ENCODE measurements at places on chromosomes 16 and 17. TPM values are rescaled to one million over a fixed set of nuclear protein-coding genes. Genes with fewer than 3 reads are reported as not detected.

DNA sequence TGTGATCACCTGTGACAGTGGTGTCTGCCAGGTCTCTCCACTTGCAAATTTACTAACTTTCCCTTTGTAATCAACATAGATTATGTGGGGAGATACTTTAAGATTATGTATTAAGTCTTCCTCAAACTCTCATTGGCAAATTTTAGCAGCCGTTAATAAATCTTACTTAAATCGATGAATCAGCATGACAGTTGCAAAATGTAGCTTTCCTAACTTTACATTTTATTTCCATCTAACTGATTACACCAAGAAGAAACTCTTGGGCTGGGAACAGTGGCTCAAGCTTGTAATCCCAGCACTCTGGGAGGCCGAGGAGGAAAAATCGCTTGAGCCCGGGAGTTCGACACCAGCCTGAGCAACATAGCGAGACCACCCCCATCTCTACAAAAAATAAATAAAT is 23.3 kb upstream of the CPNE2 start:
- no peaks in the 10 kb centered on the region for H3K36me3 ChIP-seq
- no peak overlapping the region for H3K4me3 ChIP-seq
- H3K4me1 ChIP-seq: no peaks in the 10 kb centered on the region

DNA sequence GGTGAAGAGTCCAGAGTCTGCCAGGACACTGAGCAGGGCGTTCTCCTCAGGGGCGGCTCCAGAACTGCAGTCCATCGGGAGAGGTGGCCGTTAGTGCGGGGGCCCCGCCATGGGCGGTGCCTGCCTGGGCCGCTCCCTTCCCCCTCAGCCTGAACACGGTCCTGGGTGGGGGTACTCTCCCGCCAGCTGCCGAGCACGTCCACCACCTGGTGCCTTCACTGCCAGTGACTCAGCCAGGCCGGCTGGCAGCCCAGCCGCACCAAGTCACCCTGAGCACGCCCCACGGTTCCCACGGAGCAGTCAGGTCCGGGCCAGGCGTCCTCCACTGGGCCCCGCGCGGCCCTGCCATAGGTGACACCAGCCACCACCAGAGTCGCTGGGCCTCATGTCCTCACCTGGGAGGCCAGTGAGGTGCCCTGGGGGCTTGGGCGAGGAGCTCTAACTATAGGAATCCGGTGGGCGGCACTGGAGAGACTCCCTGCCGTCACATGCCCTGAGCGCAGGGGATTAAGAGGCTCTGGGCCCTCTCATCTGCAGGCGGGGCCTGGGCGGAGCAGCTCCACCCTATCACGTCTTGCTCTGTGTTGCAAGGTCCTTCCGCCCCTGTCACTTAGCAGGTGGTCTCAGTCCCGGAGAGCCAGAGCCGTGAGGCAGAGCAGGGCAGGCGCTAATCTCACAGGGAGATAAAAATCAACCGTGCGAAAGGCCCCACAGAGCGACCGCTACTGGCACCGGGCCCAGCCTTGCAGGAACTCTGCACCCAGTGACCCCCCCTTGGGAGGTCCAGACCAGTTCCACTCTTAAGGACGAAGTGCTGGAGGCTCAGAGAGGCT is 14.3 kb downstream of the PIEZO1 start:
- peak; percentile 57 for DNase-seq
- H3K27me3 ChIP-seq: no peaks in the 10 kb centered on the region
- H3K27ac ChIP-seq: no peak overlapping the region
- peaks cover 18% of the 10 kb centered on the region for H3K4me1 ChIP-seq
- no peak overlapping the region for H3K4me3 ChIP-seq

DNA sequence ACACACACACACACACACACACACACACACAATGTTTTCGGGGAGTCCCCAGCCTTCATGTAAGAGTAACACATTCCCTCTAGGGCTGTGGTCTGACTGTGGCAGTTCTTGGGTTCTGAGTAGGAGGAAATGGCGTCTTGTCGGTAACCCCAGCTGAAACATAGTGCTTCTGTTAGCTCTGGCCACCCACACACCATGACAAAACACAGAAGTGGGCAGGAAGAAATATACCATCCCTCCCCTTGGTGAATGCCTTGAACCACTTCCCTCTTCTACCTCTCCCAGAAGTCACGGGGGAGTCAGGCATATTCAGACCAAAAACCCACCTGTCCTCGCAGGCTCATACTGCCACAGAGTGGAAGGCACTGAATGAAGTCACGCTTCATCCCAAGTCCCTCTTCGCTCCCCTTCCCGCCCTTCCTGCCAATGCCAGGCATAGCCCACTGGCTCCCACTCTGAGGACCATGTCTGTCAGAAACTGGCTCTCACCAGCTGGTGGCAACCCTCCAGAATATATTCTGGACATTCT is 11.5 kb downstream of the SLC35B1 start:
- no peaks in the 10 kb centered on the region for H3K27me3 ChIP-seq
- peaks cover 15% of the 10 kb centered on the region for H3K36me3 ChIP-seq
- no peak overlapping the region for H3K27ac ChIP-seq
- no peak overlapping the region for H3K4me3 ChIP-seq
- no peak for DNase-seq
- no peaks in the 10 kb centered on the region for H3K4me1 ChIP-seq

DNA sequence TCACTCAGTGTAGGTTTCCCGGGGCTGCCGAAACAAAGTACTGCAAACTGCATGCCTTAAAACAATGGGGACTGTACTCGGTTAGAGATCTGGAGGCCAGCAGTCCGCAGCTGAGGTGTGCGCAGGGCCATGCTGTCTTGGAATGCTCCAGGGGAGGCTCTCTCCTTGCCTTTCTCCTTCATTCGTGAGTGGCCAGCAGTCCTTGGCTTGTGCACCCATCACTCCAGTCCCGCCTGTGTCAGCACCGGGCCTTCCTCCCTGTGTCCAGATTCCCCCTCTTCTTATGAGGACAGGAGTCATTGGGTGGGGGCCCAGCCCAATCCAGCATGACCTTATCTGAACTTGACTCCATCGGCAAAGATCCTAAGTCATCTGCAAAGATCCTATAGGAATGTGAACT is 43.4 kb downstream of the COX4I1 start:
- H3K27me3 ChIP-seq: peaks cover 12% of the 10 kb centered on the region
- H3K36me3 ChIP-seq: no peaks in the 10 kb centered on the region
- no peak overlapping the region for H3K27ac ChIP-seq
- no peak for DNase-seq

GRCh38 chr17:62673614-62674362 is 46.3 kb downstream of the MRC2 start:
- no peak overlapping the region for H3K4me3 ChIP-seq
- H3K27me3 ChIP-seq: no peaks in the 10 kb centered on the region
- H3K4me1 ChIP-seq: no peaks in the 10 kb centered on the region
- no peak for DNase-seq
- H3K27ac ChIP-seq: no peak overlapping the region

- H3K4me3 ChIP-seq: no peak overlapping the region
- H3K36me3 ChIP-seq: no peaks in the 10 kb centered on the region
- H3K4me1 ChIP-seq: no peaks in the 10 kb centered on the region
- DNase-seq: no peak
- H3K27ac ChIP-seq: no peak overlapping the region
- no peaks in the 10 kb centered on the region for H3K27me3 ChIP-seq
Observed at GRCh38 chr16:58931436-58931835, 197.3 kb upstream of the GOT2 start.

- no peaks in the 10 kb centered on the region for H3K36me3 ChIP-seq
- H3K4me1 ChIP-seq: peaks cover 4% of the 10 kb centered on the region
- H3K27me3 ChIP-seq: no peaks in the 10 kb centered on the region
Observed at GRCh38 chr17:66673668-66674276, 161.1 kb upstream of the CACNG5 start.

DNA sequence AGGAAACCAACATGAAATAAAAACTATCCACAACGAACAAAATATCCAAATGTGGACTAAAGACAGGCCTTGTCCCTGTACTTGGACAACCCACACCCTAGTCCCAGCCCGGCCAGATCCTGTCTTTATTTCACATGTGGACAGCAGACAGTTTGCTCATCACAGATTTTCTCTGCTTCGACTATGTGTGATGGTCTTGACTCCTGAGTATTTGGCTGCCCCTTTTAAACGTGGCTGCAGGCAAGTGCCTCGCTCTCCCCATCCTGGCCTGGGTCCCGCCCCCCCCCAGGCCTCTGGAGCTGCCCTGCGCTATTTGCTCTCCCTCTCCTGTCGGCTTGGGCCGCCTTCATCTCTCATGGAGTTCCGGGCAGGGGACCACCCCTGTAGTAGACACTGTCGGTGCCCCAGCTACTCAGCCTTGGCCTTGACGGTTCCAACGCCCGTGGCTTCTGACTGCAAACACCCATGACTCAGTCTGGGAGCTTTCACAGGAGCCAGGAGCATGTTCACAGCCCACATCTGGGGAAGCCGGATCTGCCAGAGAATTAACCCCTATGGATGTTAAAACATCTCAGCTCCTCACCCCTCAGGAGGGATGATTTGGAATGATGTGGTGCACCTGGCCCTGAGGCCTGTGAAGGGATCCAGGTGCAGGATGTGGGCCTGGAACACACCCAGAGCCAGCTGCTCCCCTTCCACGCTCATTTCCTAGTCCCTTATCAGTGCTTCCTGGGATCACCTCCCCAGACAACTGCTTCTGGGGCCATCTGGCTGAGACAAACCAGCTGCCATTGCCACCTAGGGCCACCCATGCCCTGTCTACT is 229.7 kb upstream of the RPL38 start:
- no peak for DNase-seq
- no peak overlapping the region for H3K27ac ChIP-seq
- no peak overlapping the region for H3K4me3 ChIP-seq
- no peaks in the 10 kb centered on the region for H3K36me3 ChIP-seq

DNA sequence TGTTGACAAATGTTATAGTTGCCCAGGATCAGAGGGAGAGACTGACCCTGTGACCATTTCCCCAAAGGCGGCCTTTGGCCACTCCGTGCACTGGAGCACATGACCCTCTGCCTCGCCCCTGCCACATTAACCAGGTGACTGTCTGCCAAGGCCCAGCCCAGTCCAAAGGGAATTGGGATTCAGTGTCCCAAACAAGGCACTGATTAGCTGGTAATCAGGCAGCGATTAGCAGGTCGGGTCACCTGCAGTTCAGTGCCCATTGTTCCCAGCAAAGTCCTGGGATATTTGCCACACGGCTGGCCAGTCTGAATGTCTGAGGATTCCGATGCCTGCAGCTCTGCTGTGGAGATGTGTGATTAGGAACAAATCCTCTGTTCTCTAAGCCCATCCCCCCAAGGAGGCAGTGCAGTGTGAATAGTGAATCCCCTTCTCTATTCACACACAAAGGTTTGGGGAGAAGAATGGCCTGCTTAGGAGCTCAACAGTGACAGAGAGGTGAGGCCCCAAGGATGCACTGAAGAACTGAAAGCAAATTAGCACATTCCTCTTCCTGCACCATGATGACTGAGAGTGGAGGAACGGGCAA is 123.1 kb upstream of the MAF start:
- H3K27me3 ChIP-seq: no peaks in the 10 kb centered on the region
- H3K36me3 ChIP-seq: no peaks in the 10 kb centered on the region
- no peak overlapping the region for H3K4me3 ChIP-seq
- DNase-seq: no peak

DNA sequence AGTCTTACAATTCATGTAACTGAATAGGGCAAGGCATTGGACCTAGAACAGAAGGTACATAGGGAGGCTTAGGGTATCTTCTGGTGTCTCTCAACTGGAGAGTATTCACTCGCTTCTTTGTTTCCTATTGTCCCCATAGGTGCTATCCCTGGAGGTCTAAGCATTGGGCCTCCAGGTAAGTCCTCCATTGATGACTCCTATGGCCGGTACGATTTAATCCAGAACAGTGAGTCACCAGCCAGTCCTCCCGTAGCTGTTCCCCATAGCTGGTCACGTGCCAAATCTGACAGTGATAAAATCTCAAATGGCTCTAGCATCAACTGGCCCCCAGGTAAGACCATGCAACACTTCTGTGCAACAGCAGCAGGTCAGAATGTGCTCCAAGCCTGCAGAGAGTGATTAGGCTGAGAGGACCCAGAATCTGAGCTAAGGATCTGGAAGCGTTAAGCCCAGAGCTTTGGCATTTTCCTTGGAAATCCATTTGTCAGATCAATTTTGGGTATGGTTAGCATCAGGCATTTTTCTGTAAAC is 35.7 kb downstream of the TMC6 start:
- no peak overlapping the region for H3K27ac ChIP-seq
- H3K36me3 ChIP-seq: no peaks in the 10 kb centered on the region
- H3K4me3 ChIP-seq: no peak overlapping the region
- H3K27me3 ChIP-seq: no peaks in the 10 kb centered on the region
- DNase-seq: no peak

- H3K4me3 ChIP-seq: no peak overlapping the region
- H3K27me3 ChIP-seq: no peaks in the 10 kb centered on the region
- no peak overlapping the region for H3K27ac ChIP-seq
- no peaks in the 10 kb centered on the region for H3K4me1 ChIP-seq
Observed at GRCh38 chr16:6797223-6797622, 535.4 kb upstream of the RBFOX1 start.

GRCh38 chr17:69503711-69504110 is 89.2 kb downstream of the MAP2K6 start:
- no peak overlapping the region for H3K27ac ChIP-seq
- no peaks in the 10 kb centered on the region for H3K27me3 ChIP-seq

GRCh38 chr17:38958756-38959155 is 8.4 kb downstream of the FBXO47 start:
- no peak overlapping the region for H3K27ac ChIP-seq
- H3K36me3 ChIP-seq: no peaks in the 10 kb centered on the region
- no peaks in the 10 kb centered on the region for H3K4me1 ChIP-seq

- no peak overlapping the region for H3K4me3 ChIP-seq
- H3K4me1 ChIP-seq: peaks cover 41% of the 10 kb centered on the region
- peak overlapping the region; percentile 72 for H3K27ac ChIP-seq
- no peaks in the 10 kb centered on the region for H3K27me3 ChIP-seq
- DNase-seq: peak; percentile 49
Observed at GRCh38 chr16:57627184-57627871, 1.1 kb upstream of the ADGRG1 start.

- peaks cover 15% of the 10 kb centered on the region for H3K27me3 ChIP-seq
- H3K27ac ChIP-seq: no peak overlapping the region
- no peak overlapping the region for H3K4me3 ChIP-seq
Observed at GRCh38 chr17:40886090-40886489, 1.0 kb upstream of the KRT20 start.

GRCh38 chr16:73113336-73113735 is 65.4 kb upstream of the ZFHX3 start:
- no peak overlapping the region for H3K27ac ChIP-seq
- DNase-seq: no peak

GRCh38 chr16:22400900-22401299 is 26.5 kb upstream of the CDR2 start:
- no peak overlapping the region for H3K27ac ChIP-seq
- peaks cover 16% of the 10 kb centered on the region for H3K4me1 ChIP-seq
- H3K4me3 ChIP-seq: no peak overlapping the region
- H3K36me3 ChIP-seq: no peaks in the 10 kb centered on the region
- no peaks in the 10 kb centered on the region for H3K27me3 ChIP-seq
- no peak for DNase-seq

- H3K27ac ChIP-seq: peak within 1 kb of the TSS; percentile 95
- peak within 1 kb of the TSS; percentile 40 for H3K4me3 ChIP-seq
- no peaks in the 10 kb centered on the region for H3K36me3 ChIP-seq
- no peaks in the 10 kb centered on the region for H3K27me3 ChIP-seq
Observed at GRCh38 chr16:67170168-67170948, at the start of gene NOL3. TSS of gene NOL3 (plus strand) at chr16:67170538.

The SLFN12L gene
- polyA plus RNA-seq: 0.13 TPM

The PKMYT1 gene
- polyA plus RNA-seq: 2.0 TPM

The TSEN54 gene
- polyA plus RNA-seq: 56.0 TPM

The NOL3 gene
- polyA plus RNA-seq: 168 TPM

The MAZ gene
- polyA plus RNA-seq: 147 TPM

The CNGB1 gene
- 1.9 TPM for polyA plus RNA-seq

The PABPN1L gene
- polyA plus RNA-seq: 1.1 TPM

The KIF2B gene
- polyA plus RNA-seq: not detected

The SLC16A5 gene
- polyA plus RNA-seq: 2.1 TPM

The KRTAP4-1 gene
- polyA plus RNA-seq: not detected

The TPSAB1 gene
- 0.48 TPM for polyA plus RNA-seq

Measured in adrenal gland (tissue), 19 donors.